ENCODE measurements at places on chromosomes 2 and 18.

GRCh38 chr2:234682492-234683228 is 185.8 kb upstream of the ARL4C start:
- DNase-seq, result no peak

- DNase-seq, result no peak
Observed at GRCh38 chr2:44768438-44769236, 172.9 kb upstream of the SIX3 start.

DNA sequence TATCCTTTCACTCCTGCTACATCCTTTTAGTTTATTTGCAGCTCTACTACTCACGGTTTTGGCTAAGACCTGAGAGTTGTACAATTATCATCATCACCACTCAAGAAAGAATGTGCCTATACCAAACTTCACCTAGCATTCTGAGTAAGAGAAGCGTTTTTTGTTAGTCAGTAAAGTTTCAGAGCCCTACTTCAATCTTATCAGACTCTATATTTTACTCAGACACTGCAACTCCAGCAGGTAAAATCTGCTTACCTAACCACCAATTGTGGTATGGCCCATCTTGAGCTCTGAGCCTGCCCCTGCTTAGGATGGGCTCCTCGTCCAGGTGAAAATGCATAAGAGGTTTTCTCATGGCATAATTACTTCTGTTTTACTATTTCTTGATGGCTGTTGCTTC is 37.1 kb downstream of the ICOS start:
- no peak for DNase-seq

DNA sequence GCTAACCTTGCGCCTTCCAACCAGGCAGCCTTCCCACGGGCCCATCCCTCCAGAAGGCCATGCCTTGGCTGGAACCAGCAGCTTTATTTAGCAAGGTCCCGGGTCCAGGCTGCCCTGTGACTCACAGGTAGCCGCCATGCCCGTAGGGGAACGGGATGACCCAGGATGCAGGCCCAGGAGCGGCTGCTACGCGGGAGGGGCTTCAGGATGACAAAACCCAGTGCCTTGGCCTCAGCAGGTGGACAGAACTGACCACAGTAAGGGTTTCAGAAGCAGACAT is 63.3 kb downstream of the RTP5 start:
- no peak for DNase-seq

GRCh38 chr2:95328358-95329125 is 31.4 kb downstream of the KCNIP3 start:
- DNase-seq, result no peak

DNA sequence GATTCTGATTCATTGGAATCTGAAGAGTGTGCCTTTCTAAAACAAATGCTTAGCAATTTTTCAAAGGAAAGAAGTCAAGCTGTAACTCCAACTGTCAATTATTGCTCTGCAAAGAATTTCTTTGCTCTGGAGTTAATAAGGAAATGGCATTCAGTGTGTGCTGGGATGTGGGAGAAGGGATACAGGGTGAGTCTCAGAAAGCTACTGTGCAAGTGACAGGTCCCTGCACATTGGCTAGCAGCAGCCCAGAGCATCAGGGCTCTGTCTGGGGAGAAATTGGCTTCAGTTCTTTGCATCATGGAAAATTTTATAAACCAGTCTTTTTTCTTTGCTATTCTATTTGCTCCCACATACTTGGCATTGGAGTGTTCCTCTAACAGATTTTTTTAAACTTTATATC is 1.1 kb upstream of the SYT4 start:
- DNase-seq, result no peak

DNA sequence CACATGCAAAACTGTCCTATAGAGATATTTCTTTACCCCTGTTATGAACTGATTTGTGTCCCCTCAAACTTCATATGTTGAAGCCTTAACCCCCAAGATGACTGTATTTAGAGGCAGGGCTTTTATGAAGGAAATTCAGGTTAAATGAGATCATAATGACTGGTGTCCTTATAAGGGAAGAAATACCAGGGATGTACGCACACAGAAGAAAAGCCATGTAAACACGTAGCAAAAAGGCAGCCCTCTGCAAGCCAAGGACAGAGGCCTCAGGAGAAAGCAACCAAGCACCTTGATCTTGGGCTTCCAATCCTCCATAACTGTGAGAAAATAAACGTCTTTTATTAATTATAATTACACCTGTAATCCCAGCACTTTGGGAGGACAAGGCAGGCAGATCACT is 101.3 kb upstream of the NDUFV2 start:
- no peak for DNase-seq

GRCh38 chr2:223262946-223263345 is 211.0 kb downstream of the KCNE4 start:
- no peak for DNase-seq

GRCh38 chr2:84458551-84459017 is 496 bp downstream of the SUCLG1 start:
- DNase-seq, result no peak

DNA sequence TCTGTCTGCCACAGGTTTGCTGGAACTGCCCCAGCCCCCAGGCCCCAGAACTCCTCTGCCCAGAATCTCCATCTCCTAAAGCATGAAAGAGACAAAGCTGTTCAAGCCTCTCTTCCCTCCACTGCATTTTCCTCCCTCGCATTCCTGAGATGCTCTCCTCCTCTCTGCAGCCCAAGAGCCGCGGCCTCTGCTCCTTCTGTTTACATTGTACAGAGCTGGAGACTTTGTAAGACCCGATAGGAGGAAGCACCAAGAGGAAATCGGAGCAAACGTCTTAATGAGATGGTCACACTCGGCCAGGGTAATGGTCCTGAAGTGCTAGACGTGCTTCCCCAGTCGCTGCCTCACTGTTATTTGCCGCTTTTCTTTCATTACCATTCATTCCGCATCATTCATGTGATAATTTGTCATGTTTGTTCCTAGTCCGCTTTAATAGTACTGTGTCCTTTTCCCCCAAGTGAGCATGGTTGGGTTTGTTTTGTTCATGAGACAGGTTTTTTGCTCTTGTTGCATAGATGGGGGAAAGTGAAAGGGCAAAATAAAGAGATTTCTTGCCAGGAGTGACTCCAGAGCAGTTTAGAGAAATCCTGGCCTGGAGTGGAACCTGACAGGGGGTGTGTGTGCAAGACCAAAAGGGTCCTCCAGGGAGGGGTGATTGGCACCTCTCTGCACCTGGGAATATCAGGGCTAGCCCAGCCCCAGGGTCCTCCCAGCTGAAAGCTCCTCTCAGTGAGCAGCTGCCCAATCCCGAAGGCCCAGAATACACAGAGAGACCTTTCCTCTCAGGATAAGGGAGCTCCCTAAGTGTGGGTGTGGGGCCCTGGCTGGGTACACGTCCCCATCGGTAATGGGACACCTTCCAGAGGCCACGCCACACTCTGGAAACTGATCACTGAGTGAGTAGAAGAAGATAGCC is 44.9 kb upstream of the ID2 start:
- no peak for DNase-seq

- DNase-seq, result no peak
Observed at GRCh38 chr2:43186679-43187374, 39.6 kb downstream of the ZFP36L2 start.

- DNase-seq, result no peak
Observed at GRCh38 chr18:43129946-43130524, 14.6 kb upstream of the RIT2 start.

DNA sequence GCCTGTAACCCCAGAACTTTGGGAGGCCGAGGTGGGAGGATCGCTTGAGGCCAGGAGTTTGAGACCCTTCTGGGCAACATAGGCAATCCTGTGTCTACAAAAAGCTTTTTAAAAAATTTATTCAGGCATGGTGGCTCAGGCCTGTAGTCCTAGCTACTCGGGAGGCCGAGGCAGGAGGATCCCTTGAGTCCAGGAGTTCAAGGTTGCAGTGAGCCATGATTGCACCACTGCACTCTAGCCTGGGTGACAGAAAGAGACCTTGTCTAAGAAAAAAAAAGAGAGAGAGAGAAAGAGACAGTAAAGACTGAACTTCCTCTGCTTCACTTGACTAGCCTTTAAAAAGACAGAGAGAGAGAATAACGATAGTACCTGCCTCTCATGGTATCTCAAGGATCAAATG is 62.4 kb downstream of the INPP5D start:
- no peak for DNase-seq

DNA sequence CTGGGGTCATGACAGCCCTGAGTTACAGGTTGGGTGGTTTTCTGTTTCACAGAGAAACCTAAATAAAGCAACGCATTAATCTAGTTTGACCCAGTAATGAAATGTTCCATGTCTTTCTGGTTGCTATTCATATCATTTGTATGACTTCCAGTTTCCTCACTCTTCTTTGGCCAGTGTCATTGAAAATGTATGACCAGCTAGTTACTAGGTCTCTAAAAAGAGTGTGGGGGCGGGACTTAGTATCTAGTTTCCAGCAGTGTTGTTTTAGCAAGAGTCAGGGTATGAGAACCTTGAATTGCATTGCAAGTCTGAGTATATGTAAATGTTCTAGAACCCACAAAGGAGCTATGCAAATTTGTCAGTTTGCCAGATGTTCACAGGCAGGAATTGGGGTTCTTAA is 47.7 kb downstream of the SLC9A2 start:
- DNase-seq, result no peak

DNA sequence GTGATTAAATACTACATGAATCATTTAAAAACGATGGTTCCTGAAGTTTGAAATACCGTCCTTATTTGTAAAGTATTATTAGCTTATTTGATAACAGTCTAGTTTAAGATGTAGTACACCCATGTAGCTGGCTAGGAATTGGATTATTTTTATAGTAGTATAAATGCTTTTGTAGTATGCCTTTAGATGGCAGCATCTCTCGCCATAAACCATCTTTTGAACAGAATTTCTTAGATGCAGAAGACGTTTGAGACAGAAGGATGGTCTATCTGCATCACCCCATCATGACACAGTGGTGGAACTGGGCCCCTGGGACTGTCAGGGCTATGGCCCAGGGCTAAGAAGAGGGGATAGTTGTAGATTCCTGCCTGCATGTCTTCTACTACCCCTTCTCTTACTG is 152.7 kb downstream of the WDSUB1 start:
- DNase-seq, result no peak

DNA sequence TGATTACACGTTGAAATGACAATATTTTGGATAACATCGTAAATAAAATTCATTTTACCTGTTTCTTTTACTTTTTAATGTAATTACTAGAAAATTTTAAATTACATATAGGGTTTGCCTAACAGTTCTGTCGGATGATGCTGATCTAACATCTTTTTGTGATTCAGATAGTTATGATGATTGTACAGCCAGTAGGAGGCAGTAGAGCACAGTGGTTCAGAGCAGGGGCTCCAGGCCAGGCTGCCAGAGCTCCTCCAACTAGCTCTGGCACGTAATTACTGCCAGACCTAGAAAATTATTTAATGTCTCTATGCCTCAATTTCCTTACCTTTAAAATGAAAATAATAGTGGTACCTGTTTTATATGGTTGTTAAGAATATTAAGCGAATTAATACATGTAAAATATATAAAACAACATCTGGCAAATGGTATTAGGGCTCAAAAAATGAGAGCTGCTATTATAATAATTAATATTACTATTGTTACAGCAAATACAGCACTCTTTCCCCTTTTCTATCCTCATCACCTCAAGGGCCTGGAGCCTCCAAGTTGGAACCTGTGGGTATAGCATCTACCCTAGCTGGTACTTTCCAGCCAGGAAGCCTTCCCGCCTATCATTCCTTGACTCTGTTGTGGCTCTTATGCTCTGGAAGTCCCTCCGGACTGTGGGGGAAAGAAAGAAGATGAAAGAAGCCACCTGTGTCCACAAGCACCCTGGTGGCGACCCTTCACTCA is 47.7 kb upstream of the PLA2R1 start:
- DNase-seq, result peak; percentile 12

DNA sequence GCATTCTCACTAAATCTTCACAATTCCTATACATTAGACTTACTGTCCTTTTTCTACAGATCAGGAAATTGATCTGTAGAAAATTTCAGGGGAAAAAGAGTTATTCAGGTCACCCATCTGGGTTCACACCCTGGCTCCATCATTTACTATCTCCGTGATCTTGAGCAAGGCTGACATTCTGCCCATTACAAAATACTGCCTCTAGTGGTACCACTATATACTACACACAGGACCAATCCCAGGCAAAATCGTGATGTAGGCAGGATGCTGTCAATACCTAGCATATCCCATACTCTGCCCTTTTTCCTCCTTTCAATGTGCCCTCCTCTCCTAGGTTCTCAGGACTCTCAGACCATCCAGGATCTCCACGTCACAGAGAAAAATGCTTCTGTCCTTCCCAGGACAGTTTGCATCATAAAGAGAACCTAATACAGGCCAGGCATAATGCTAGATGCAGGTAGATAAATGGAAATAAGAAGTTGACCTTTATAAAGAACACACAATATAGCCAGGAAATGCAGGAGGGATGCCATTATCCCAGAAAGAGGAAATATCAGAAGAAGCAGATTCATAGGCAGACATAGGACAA is 101.9 kb downstream of the CDH20 start:
- DNase-seq, result no peak

DNA sequence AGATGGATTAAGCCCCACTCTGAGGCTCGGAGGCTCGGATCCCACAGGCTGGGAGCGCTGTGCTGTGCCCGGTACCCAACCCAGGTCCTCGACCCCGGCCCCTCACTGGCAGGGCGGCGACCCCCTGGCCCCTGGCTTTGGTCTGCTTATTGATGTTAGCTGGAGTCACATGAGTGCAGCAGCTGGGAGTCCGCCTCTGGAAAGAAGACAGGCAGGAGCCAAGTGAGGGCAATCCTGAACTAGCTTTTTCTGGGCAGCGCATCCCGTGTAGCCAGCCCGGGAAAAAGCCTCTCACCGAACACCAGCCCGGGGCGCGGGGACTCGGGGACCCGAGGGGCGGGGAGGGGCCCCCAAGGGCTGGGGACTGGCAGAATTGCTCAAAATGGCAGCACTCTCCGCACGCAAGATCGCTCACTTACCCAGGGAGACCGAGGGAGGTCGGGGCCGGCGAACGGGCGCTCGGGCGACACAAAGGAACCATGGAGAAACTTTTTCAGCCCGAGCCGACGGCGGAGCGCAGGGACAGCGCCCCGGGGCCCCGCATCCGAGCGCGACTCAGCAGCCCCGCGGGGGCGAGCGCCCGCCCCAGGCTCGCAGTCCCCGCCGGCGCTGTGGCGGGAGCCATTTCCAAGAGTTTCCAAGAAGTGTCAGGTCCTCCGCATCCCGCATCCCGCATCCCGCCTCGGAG is 567 bp downstream of the TMEM200C start:
- no peak for DNase-seq

DNA sequence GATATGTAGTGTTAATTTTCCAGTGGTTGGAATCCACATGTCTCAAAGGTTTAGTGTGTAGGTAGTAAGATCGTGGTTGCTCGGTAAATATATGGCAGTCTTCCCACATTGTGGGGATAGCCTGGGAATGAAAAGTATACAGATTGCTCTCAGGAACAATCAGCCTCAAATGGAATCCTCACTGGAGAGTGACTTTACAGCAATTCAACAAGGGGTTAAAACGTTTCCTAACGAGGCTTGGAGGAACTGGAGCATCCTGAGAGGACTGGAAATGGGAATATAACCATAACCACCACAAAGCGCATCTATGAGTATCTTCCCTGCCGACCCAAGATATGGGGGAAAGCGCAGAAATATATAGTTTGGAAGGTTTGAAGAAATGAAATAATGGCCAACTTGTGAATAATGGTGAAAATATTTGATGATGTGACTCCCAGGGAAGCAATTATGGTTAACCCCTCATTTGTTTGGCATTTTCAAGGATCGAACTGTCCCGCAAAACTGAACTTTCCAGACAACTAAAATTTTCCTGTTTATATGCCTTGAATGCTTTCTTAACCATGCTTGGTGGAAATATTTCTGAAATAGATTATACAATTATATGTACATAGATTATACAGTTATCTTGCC is 100.7 kb upstream of the FOSL2 start:
- DNase-seq, result no peak

Data from stimulated activated CD8-positive, alpha-beta memory T cell treated with anti-CD3 and anti-CD28 coated beads, Interleukin-7, amount 100 ng/mL, for 24 hours (primary cell).